Stimulated activated CD4-positive, alpha-beta T cell treated with anti-CD3 and anti-CD28 coated beads, Interleukin-15, amount 100 ng/mL, for 1 hour (primary cell): ENCODE measurements at places on chromosomes 3 and 15.

- DNase-seq: peak; percentile 52
Measured at GRCh38 chr3:47522082-47522987, 8.8 kb upstream of the ELP6 start.

DNA sequence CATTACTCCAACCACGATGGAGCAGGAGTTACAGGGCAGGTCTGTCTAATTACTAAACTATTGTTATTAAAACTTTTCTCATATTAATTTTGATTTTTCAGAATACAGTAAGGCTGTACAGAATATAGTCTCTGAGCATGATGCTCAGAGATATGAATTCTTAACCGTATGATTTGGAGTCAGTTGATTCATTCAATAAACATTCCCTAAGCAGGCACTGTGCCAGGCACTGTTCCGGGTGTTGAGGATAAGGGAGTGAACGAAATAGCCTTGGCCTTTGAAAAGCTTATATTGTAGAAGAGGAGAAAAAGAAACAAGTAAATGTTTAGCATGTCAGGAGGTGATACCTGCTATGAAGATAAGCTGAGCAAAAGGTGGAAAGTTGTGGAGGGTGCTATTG lies 187.3 kb downstream of the KCNAB1 start:
- no peak for DNase-seq

DNA sequence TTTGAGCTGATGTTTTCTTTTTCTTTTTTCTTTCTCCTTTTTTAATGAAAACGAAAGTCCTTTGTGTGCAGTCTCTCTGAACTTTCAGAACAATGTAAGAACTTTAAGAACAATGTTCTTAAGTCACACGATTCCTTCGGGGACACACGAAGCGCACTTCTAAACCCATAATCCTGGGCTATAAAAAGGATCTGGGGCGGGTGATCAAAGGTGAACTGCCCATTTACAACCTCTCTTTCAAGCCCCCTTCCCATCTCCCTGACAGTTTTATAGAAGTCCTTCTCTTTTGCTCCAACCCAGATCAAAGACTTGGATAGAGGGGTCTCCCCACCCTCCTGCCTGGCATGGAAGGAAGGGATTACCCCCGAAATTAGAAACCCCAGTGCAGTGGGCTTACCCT lies 126.8 kb downstream of the BDH1 start:
- no peak for DNase-seq

DNA sequence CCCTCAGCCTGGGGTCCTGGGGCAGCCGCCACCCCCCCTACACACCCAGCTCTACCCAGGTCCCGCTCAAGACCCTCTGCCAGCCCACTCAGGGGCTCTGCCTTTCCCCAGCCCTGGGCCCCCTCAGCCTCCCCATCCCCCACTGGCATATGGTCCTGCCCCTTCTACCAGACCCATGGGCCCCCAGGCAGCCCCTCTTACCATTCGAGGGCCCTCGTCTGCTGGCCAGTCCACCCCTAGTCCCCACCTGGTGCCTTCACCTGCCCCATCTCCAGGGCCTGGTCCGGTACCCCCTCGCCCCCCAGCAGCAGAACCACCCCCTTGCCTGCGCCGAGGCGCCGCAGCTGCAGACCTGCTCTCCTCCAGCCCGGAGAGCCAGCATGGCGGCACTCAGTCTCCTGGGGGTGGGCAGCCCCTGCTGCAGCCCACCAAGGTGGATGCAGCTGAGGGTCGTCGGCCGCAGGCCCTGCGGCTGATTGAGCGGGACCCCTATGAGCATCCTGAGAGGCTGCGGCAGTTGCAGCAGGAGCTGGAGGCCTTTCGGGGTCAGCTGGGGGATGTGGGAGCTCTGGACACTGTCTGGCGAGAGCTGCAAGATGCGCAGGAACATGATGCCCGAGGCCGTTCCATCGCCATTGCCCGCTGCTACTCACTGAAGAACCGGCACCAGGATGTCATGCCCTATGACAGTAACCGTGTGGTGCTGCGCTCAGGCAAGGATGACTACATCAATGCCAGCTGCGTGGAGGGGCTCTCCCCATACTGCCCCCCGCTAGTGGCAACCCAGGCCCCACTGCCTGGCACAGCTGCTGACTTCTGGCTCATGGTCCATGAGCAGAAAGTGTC lies 30.2 kb downstream of the PTPN23 start:
- DNase-seq: no peak

DNA sequence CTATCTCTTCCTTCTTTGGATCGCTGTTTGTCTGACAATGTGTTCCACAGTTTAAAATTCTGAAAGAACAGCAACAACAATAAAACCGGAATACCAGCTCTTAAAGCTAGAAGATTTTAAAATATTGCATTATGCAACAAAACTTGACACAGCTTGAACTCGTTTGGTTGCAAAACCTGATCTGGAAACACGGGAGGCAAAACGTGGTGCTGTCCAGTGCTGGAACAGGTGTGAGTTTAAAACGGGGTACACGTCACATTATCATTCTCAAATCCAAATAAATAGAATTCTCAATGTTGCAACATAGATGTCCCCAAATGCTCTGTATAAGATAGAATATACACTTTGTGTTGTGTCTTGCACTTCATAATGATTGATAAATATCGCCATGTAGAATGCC lies 110.9 kb upstream of the LYSMD4 start:
- DNase-seq: no peak

- no peak for DNase-seq
Measured at GRCh38 chr15:93469994-93470393, 381.0 kb upstream of the RGMA start.

DNA sequence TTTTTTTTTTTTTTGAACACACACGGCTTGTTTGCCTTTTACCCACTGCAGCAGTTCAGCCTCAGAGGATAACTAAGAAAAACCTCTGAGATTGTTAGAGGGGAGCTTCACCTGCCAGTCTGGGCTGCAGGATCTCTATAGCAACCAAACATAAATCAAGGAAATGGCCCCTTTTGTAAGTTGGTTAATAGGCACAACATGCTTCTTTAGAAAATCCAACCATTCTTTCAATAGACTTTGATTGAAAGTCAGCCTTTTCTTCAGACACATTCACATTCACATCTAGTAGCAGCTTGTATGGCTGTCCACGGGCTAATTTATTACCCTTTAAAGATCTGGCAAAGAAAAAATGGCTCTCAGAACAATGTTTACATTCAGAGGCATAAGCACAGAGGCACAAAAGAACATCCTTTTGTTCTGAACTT lies 136.6 kb upstream of the RARB start:
- DNase-seq: no peak

DNA sequence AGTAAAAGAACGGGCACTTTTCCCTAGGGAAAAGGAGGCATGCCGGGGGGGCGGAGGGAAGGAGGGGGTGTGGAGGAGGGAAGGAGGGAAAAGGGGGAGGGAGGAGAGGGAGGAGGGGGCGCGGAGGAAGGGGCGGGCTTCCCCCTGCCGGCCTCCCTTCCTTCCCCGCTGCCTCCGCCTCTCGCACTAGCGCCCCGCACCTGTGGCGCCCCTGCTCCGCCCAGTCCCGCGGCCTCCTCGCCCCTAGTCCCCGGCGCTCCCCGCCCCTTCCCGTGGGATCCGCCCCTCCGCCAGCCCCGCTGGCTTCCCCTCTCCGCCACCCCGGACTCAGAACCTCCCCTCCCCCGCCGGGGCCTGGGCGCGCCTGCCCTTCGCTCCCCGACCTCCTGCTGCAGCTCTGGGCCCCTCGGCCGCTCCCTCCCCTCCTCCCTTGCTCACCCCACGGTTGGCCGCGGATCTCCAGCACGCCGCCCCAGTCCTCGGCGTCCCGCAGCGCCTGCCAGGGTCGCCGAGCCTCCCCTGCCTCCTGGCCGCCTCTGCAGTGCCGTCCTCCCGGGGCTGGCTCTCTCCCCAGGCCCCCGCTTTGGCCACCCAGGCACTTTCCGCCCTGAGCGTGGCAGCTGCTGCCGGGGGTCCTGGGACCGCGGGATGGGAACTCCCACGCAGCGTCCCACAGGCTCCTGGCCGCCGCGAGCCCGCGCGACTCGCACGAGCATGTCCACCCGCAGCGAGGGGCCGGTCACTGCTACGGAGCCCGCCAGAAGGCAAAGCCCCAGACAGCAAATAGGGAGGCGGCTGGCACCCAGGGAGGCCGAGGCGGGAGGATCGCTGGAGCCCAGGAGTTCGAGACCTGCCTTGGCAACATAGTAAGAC lies 147.4 kb downstream of the TJP1 start:
- DNase-seq: no peak

DNA sequence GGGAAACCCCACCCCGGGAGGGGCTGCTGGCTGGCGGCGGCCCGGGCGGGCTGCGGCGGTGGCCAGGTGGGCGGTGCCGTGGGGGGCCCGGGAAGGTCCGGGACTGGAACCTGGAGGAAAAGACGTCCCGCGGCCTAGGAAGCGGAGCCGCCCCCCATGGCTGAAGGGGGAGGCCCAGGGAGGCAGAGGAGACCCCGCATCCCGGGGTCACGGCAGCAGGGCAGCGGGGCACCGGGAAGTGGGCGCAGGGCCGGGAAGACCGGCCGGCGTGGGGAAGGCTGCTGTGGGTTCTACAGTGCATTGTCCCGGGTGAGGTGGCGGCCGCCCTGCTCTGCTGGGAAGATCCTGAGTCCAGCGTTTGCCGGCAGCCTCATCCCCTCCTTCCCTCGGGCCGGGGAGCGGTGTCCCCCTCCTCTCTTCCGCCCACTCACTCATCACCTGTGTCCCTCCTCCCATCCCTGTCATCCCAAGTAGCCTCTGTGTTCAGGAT lies 525 bp upstream of the FSTL1 start:
- DNase-seq: no peak

GRCh38 chr3:94378322-94378721 lies 315.5 kb downstream of the NSUN3 start:
- DNase-seq: no peak

DNA sequence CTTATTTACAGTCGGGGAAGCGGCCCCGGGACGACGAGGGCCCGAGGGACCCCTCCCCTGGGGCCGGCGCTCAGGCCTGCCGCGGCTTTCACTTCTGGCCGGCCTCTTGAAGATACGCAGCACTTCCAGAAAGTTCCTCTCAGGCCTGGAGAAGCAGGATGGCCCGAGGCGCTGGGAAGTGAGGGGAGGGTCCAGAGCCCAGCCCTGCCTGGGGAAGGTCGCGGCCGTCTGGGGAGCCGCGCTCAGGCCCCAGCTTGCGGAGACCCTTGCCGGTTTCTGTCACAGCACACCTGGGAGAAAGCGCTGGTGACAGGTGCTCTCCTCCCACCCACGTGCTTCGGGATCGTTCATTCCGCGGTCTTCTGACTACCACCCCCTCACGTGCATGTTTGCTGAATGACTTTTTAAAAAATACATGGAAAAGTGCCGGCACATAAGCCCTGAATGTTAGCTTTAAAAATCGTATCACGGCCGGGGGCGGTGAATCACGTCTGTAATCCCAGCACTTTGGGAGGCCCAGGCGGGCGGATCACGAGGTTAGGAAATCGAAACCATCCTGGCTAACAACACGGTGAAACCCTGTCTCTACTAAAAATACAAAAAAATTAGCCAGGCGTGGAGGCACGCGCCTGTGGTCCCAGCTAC lies 727 bp upstream of the TM2D3 start:
- DNase-seq: no peak

DNA sequence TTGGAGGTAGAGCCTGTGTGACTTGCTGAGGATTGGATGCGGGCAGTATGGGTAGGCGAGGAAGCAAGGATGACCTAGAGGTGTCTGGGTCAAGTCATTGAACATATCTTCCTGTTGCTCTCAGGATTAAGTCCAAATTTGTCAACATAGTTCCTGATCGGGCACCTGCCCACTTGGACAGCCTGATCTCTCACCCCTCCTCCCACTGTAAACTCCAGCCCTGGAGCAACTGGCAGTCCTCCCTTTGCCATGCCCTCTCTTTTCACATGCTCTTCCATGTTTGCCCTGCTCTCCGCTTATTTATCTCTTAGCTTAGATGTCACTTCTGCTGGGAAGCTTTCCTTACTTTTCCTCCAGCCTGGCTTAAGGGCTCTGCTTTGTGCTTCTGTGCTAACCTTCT lies 47.6 kb upstream of the PPP4R2 start:
- no peak for DNase-seq

- no peak for DNase-seq
Measured at GRCh38 chr3:120742849-120743365, 363 bp downstream of the GTF2E1 start.

DNA sequence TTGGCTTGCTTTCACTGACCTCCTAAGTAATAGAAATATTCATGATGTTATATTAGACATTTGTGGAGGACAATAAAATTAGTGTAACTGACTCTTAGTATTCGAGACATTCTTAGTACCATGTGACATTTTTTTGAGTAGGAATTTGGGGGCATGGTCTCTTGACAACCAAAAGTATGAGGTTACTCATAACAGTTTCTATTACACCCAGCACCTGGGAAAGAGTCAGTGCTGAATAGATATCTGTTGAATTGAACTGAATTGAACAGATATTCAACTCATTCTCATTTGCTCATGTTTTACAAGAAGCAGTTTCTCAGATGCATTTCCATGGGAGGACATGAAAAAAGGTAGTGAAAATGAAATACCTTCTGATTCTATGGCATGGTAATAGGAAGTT lies 84.4 kb downstream of the CMSS1 start:
- DNase-seq: no peak

DNA sequence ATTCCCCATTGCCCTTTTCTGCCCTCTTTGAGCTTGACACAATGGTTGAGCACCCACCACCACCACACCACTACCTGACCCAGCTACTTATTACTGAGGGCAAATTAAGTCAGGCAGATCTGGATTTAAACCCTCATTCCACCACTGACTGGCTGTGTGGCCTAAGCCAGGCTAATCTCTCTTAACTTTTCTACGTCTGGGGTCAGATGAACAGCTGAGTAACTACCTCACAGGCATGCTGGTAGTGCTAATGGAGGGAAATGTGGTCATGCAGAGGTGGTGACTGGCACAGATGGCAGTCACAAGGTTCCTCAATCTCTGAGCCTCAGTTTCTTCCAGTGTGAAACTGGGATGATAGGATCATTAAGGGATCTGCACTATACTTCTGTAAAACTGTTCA lies 4.3 kb upstream of the MRPS25 start:
- DNase-seq: no peak

DNA sequence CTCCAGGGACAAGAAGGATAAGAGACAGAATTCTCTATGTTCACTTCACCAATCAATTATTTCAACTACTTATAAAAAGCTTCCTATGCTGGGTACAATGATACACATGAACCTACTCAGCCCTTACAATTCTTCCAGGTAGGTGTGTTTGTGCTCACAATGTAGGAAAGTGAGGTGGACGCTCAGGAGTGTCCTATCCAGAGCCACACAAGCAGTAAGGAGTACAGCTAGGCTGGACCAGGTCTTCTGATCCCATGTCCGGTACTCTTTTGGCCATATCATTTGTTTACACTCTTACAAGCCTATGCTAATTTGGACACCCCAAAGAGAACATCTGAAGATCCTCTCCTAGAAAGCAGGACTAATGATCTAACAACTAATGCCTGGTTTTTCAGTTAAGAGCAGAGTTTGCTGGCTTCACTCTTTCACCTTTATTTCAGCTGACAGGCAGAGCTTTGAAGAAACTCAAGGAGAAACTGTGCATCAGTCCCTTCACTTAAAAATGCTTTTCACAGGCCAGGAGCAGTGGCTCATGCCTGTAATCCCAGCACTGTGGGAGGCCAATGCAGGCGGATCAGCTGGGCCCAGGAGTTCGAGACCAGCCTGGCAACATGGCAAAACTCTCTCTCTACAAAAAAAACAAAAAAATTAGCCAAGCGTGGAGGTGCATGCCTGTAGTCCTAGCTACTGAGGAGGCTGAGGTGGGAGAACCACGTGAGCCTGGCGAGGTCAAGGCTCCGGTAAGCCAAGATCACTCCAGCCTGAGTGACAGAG lies 27.5 kb downstream of the IGF2BP2 start:
- DNase-seq: no peak

GRCh38 chr15:38535491-38536200 lies 29.0 kb downstream of the RASGRP1 start:
- no peak for DNase-seq
